CD4-positive, alpha-beta T cell treated with Interleukin-6 at 100 ng/mL for 8 hours (primary cell): ENCODE measurements at places on chromosomes 5 and 9.
A peak's percentile ranks its signal among the peaks of the same experiment; 100 is the strongest.

DNA sequence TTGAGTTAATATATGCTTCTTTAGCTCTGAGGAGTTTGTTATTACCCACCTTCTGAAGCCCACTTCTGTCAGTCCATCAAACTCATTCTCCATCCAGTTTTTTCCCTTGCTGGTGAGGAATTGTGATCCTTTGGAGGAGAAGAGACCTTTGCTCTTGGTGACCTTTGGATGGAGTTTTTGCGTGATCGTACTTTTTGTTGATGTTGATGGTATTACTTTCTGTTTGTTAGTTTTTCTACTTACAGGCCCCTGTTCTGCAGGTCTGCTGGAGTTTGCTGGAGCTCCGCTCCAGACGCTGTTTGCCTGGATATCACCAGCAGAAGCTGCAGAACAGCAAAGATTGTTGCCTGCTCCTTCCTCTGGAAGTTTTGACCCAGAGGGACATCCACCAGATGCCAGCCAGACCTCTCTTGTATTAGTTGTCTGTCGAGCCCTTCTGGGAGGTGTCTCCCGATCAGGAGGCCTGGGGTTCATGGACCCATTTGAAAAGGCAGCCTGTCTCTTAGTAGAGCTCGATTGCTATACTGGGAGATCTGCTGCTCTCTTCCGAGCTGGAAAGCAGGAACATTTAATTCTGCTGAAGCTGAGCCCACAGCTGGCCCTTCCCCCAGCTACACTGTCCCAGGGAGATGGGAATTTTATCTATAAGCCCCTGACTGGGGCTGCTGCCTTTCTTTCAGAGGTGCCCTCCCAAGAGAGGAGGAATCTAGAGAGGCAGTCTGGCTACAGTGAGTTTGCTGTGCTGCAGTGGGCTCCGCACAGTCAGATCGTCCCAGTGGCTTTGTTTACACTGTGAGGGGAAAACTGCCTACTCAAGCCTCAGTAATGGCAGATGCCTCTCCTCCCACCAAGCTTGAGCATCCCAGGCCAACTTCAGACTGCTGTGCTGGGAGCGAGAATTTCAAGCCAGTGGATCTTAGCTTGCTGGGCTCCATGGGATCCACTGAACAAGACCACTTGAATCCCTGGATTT lies 445.5 kb downstream of the MAN2A1 start:
- no peak for DNase-seq

- DNase-seq: no peak
Observed at GRCh38 chr5:74288448-74289108, 351.9 kb downstream of the ENC1 start.

GRCh38 chr9:14373706-14374105 lies 59.8 kb upstream of the NFIB start:
- DNase-seq: no peak

DNA sequence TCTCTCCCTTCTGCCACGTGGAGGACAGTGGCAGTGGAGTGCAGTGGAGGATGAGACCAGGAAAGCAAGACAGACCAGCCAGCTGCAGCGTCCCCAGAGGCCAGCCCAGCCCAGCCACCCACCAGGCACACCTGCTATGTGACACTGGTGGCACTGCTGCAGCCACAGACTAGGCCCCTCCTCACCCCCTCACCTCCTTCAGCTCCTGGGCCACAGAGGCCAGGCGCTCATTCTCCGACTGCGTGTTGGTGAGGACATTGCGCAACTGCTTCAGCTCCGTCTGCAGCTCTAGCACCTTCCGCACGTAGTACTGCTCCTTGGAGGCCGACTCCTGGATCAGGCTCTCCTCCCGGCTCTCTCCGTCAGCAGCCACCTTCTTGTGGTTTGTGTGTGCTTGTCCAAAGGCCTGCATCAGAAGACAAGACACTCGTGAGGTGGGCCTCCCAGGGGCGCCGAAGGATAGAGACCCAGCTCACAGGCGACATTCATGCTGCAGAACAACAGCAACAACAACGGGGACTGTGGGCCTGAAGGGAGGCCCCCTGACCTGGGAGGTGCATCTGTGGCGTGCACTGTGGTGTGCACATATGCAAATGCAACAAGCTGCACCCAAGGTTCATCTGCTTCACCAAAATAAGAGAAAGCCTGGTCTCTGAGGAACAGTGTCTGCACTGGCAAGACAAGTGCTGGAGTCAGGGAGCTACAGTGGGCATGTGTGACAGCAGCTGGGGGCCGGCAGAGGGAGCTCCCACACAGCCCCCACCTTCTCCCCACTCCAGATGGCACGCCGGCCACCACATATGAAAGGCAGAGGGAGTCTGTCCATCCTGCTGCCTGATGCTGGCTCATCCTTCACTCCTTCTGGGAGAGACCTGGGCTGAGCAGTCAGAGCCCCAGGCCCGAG lies 35.5 kb downstream of the BICD2 start:
- no peak for DNase-seq

- no peak for DNase-seq
Observed at GRCh38 chr5:135881819-135882218, 13.8 kb downstream of the IL9 start.

GRCh38 chr9:124882231-124882630 lies 20.3 kb downstream of the ARPC5L start:
- no peak for DNase-seq

- DNase-seq: no peak
Observed at GRCh38 chr9:116572095-116572748, 114.9 kb upstream of the TRIM32 start.

- peak; percentile 69 for DNase-seq
Observed at GRCh38 chr5:43602461-43603343, at the start of gene NNT. TSS of gene NNT (plus strand) at chr5:43603180. CDS start at chr5:43609196, 6,016 bp downstream.
